ENCODE measurements at places on chromosomes 16 and 17.

DNA sequence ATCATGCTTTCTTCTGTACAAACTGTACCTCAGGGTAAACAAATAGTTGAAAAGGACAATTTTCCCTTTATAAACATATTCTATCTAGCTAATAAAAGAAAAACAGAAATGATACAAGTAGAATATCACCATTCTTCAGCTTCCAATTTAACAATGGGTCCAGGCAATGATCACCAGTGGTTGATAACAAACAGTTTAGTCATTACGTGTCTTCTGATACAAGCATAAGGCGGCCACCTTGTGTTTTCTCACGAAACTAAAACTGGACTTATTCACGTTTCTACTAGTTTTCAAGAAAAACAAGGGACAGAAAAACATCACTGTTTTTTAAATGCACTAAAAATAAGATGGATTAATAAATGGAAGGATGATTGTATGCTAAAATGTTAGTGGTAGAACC, 58.3 kb downstream of the STH start:
- no peak for DNase-seq

- no peak for DNase-seq
Measured at GRCh38 chr17:45733781-45734180, 50.3 kb upstream of the CRHR1 start.

GRCh38 chr17:17736205-17737183, 55.2 kb downstream of the RAI1 start:
- no peak for DNase-seq

GRCh38 chr16:51151961-51152663, 1.0 kb upstream of the SALL1 start:
- no peak for DNase-seq

- no peak for DNase-seq
Measured at GRCh38 chr16:47507701-47508100, 46.6 kb downstream of the PHKB start.

GRCh38 chr16:87178177-87178863, 138.9 kb downstream of the C16orf95 start:
- DNase-seq: no peak

DNA sequence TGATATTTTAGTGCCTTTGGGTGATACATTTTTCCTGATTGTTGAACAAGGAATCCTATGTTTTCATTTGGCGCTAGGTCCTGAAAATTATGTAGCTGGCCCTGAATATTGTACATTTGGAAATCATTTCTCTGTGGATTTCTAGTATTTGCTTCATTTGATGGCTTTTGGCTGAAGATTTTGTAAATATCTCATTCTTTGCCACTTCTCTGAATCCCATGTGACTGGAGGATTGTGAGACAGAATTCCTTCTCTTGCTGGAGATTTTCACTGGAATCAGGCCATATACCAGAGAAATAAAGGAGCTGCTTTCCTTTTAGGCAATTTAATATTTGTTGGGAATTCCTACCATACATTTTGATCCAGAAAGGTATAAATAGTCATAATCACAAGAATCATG, 8.6 kb downstream of the KRT28 start:
- DNase-seq: no peak

DNA sequence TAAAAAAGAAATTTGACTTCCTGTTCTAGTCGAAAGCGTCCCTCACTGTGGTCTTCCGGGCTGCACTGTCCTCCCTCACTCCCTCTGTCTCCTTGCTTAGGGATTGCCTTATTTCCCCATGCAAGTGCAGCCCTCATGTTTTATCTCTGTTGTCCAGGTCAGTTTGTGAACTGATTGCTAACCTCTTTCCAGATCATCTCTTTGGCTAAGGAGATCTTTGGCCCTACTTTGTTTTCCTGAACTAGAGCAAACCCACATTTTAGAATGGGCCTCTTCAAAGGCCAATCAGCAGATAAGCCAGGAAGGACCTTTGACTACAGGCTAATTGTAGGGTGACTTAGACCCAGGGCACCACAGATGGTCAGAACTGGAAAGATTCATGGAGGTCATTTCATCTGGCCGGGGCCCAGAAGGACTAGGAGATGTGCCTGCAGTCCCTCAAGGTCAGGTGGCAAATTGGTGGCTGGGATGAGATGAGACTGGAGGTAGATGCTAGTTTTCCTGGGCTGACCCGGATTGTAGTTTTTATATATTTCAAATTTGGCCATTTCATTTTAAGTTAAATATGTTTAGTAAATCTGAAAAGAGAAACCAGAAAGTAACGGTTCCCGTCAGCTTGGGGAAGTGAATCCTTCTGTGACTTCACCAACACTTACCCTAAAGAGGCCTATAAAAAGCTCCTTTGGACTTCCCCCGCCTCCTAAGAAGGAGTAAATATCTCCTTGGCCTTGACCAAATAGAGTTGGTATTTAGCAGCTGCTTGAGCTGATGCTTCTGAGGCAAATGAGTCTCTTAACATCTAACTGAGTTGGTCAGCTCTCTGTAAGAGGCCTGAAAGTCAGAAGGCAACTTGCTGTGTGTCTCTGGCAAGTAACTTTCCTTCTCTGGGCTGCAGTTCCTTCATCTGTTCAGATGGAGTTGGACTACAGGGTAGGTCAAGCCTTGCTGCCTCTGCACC, 6.2 kb upstream of the SLC25A19 start:
- no peak for DNase-seq
